ENCODE measurements at places on chromosomes 12 and 14. TPM values are rescaled to one million over a fixed set of nuclear protein-coding genes. Genes with fewer than 3 reads are reported as not detected.
A peak's percentile ranks its signal among the peaks of the same experiment; 100 is the strongest.

AMHR2 gene
- total RNA-seq: 0.29 TPM

KIF5A gene
- total RNA-seq: not detected

DNA sequence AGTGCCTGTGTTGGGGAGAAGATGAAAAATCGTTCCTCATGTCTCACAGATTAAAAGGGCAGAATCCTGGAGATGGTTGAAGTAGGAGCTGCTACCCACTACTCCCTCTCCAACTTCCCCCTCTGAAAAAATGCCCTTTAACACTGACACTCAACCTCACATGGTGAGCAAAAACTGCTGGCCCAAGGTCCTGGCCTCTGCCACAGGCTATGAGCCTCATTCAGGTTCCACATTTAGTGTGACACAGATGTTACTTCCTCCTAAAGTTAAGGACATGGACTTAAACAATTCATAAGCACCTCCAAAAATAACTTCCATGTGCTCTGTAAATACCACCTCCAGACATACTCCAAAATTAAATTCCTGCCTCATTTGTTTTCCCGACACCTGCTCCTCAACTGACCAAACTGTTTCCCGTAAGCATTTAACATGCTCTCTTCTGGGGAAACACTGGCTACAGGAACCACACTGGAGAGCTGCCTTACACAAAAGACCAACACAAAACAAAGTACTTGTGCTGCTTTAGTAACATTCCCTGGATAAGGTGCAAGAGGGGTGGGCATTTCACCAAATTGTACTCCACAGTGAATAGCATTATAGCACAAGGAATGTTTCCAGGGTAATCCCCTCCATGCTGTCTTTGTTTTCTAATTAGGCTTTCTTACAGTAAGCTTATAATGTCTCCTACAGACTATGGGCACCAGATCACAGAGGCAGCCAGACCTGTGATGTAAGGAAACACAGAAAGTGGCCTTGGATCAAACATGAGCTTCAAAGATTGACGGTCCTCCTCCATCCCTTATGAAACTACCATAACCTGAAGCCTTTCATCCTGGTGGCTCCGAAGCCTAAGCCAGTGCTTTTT is 57.0 kb downstream of the PHLDA1 start:
- DNase-seq: no peak

- DNase-seq: peak; percentile 41
These were observed 306.3 kb downstream of the ATP23 start for GRCh38 chr12:58247633-58248032.

DNA sequence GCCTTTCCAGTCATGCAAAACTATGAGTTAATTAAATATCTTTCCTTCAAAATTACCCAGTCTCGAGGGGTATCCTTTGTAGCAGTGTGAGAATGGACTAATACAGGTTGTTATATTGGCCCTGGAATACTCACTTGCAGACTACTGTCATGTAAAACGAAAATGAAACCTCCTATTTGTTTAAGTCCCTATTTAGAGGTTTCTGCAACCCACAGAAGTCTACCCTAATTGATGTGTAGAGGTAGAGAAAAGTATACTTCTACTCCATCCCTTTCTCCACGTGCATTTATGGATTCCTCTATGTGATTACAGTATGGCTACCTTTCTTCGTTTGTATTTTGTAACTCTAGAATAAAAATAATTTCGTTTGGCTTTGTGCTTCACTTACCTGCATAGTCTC is 371.1 kb downstream of the FSCB start:
- no peak for DNase-seq

- DNase-seq: peak; percentile 43
These were observed 24.4 kb upstream of the PTPRB start for GRCh38 chr12:70661466-70662161.

DNA sequence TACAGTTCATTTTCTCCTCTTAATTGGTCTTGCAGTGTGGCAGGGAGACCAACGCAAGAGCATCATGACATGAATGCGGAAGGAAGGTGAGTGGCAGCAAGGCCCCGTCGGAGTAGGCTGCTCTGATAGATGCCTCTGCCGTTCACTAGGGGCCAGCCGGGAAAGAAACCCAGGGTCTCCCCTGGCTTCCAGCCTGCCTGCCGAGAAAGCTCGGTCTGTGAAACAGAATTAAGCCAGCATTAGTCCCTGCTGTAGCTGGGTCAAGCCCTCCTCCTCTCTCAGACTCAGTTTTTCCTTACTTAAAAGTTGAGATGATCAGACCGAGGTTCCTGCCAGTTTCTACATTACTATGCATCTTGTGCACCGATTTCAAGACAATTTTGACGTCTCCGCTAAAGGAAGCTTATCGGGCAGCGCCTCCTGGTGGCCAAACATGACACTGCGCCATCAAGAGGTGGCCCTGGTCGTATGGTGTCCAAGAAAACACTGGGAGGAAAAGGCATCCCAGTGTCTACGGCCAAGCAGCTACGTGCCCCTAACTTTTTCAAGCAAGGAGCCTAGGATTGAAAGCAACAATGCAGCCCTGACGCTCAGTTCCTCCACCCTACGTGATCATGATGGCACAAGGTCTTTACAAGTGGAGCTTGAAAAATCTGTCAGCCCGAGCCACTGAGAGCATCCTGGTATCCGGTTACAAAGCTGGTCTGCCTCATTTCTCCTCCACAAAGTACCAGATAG is 131.6 kb downstream of the KSR2 start:
- peak; percentile 95 for DNase-seq

- DNase-seq: no peak
These were observed 76.6 kb downstream of the PAX9 start for GRCh38 chr14:36738269-36738668.

- DNase-seq: no peak
These were observed 82.2 kb downstream of the CCDC88C start for GRCh38 chr14:91335191-91336092.

- no peak for DNase-seq
These were observed 39.0 kb downstream of the GPR68 start for GRCh38 chr14:91205459-91205858.
